ENCODE measurements at places on chromosomes 7 and 10. TPM values are rescaled to one million over a fixed set of nuclear protein-coding genes. Genes with fewer than 3 reads are reported as not detected.

DNA sequence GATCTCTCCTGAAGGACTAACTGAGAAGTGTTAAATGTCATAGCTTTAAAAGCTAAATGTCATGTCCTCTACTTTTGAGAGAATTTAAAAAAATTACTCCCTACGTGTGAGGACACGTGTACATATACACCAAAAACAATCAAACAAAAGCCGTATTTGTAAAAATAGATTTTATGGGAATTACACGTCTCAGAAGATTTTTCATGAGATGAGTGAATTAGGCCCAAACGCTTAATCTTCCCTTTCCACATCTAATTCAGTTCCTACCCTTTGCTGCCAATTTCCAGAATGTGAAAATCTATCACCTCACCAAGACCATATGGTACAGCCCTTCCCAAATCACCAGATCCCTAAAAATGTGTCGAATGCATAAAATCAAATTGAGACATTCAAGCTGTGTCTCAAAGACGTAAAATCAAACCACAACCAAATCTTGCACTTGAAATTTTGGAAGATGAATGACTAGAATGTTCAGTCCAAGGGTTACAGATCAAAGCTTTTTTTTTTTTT, 1.0 kb upstream of the CTTNBP2 start:
- peaks cover 4% of the 10 kb centered on the region for H3K4me1 ChIP-seq
- peaks cover 31% of the 10 kb centered on the region for H3K27me3 ChIP-seq
- H3K4me3 ChIP-seq: peak overlapping the region; percentile 63
- no peak overlapping the region for H3K27ac ChIP-seq
- H3K36me3 ChIP-seq: no peaks in the 10 kb centered on the region

DNA sequence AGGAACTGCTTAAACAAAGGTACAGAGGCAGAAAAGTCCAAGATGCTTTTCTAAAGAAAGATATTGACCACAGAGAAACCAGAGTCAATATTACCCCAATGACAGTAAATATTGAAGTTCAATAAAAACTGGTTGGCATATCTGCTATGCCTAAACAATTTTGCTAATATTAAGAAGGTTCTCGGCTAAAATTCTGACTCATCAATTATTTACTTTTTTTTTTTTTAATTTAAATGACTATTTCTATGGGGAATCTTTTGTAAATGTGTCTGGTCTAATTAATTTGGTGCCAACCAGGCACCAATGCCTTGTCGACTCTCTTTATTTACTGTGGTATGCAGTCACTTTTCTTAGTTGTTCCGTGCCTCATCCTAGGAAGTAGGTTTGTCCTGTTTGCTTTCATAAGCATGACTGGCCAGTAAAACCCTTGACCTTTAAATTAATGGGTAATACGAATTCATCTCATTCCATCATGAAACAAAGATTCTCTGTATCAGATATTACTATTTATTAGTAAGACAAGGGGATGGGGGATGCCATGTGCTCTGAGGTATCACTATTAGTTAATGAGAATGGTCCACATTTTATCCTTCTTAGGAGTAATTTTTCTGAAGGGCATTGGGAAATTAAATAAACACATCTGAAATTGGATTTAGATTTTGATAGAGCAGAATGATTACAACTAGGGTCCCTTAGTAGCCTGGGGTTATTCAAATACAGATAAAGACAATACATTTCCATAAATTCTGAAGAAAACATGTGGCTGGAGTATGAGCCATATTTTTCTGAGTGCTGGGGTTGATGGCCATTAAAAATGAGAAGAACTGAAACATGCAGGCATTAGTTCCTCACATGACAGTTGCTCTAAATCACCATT, 154.4 kb downstream of the VTI1A start:
- no peak for DNase-seq
- H3K27me3 ChIP-seq: no peaks in the 10 kb centered on the region
- no peak overlapping the region for H3K4me3 ChIP-seq
- no peak overlapping the region for H3K27ac ChIP-seq

GRCh38 chr10:88819290-88819689, 16.8 kb downstream of the LIPM start:
- H3K27me3 ChIP-seq: no peaks in the 10 kb centered on the region
- no peaks in the 10 kb centered on the region for H3K4me1 ChIP-seq
- no peak for DNase-seq
- no peak overlapping the region for H3K4me3 ChIP-seq
- no peaks in the 10 kb centered on the region for H3K36me3 ChIP-seq
- no peak overlapping the region for H3K27ac ChIP-seq

DNA sequence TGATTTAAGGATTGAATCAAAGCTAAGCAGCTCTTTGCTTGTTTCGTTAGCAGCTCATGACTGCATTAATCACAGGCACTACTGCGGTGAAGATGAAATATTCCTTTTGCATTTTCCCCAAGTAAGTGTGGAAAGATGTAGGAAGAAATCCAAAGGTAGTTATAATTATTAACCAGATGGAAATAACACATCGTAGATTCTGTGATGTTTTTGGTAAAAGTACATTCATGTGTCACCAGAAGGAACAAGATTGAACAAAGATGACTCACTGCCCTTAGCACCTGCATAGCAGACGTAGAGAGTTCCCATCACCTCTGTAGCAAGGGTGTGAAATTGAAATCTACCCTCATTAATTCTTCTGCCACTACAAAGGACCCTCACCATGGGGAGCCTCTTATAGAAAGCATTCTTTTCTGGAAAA, 37.1 kb downstream of the SMURF1 start:
- H3K27ac ChIP-seq: peak overlapping the region; percentile 28
- H3K4me3 ChIP-seq: no peak overlapping the region
- DNase-seq: no peak
- H3K36me3 ChIP-seq: no peaks in the 10 kb centered on the region

DNA sequence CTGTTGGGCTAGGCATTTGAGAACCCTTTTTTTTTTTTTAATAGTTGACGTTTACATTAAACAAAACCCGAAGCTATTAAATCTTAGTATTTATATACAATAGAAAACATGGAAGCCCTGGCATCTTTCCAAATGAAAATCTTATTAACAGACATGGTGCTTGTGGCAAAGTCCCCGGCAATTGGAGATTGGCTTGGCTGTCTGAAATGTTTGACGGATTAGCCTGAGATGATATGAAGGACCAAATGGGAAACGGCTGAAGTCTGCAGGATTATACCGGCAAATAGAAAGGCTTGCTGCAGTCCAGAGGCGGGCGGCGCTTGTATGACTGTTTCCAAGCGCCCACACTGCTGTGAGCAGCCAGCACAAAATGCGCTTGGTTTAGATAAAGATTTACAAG, 105.6 kb downstream of the BUB3 start:
- no peaks in the 10 kb centered on the region for H3K27me3 ChIP-seq
- H3K4me1 ChIP-seq: no peaks in the 10 kb centered on the region
- no peaks in the 10 kb centered on the region for H3K36me3 ChIP-seq

Gene EBLN1
- not detected for total RNA-seq

Gene CASP7
- total RNA-seq: 32.5 TPM

GRCh38 chr10:72171175-72171630, 44.6 kb upstream of the ANAPC16 start:
- H3K27me3 ChIP-seq: no peaks in the 10 kb centered on the region
- no peak for DNase-seq
- peak overlapping the region; percentile 49 for H3K27ac ChIP-seq

DNA sequence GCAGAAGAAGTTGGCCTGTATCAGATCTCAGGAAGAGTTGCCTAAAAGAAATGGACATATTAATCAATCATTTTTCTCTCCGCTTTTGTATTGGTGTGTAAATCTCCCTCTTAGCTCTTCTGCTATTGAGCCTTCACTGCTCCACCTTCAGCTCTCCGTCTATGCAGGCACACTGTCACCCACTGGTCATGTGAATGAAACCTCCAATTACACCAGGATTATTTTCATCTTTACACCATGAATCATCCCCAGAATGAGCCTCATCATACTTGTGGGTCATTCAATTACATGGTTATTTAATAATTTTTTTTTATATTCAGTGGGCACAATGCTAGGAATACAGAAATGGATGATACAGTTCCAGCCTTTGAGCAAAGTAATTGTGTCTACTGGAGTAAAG, 92.6 kb downstream of the LRRC4 start:
- no peak overlapping the region for H3K4me3 ChIP-seq
- no peaks in the 10 kb centered on the region for H3K36me3 ChIP-seq
- no peaks in the 10 kb centered on the region for H3K4me1 ChIP-seq
- H3K27me3 ChIP-seq: no peaks in the 10 kb centered on the region
- DNase-seq: no peak

Gene ANK3
- 91.1 TPM for total RNA-seq

Gene TSPAN33
- 6.2 TPM for total RNA-seq

- no peaks in the 10 kb centered on the region for H3K4me1 ChIP-seq
- DNase-seq: no peak
- H3K27me3 ChIP-seq: no peaks in the 10 kb centered on the region
- no peak overlapping the region for H3K4me3 ChIP-seq
- H3K27ac ChIP-seq: no peak overlapping the region
Observed at GRCh38 chr10:128305601-128306345, 179.6 kb upstream of the MKI67 start.

Gene CLEC2L
- not detected for total RNA-seq

GRCh38 chr7:36875794-36876193, 151.5 kb upstream of the AOAH start:
- no peak overlapping the region for H3K27ac ChIP-seq
- no peak overlapping the region for H3K4me3 ChIP-seq
- no peaks in the 10 kb centered on the region for H3K27me3 ChIP-seq
- no peak for DNase-seq

Gene TMEM168
- total RNA-seq: 26.3 TPM

Gene ANKRD30A
- 0.12 TPM for total RNA-seq

All from upper lobe of right lung (tissue), 1 donor.